ENCODE measurements at places on chromosomes 12 and 14. TPM values are rescaled to one million over a fixed set of nuclear protein-coding genes. Genes with fewer than 3 reads are reported as not detected.

- H3K36me3 ChIP-seq = no peaks in the 10 kb centered on the region
- no peaks in the 10 kb centered on the region for H3K27me3 ChIP-seq
- H3K27ac ChIP-seq = no peak overlapping the region
- no peak overlapping the region for H3K4me3 ChIP-seq
- peaks cover 6% of the 10 kb centered on the region for H3K4me1 ChIP-seq
These were observed 42.6 kb downstream of the ARF6 start for GRCh38 chr14:49935526-49935925.

DNA sequence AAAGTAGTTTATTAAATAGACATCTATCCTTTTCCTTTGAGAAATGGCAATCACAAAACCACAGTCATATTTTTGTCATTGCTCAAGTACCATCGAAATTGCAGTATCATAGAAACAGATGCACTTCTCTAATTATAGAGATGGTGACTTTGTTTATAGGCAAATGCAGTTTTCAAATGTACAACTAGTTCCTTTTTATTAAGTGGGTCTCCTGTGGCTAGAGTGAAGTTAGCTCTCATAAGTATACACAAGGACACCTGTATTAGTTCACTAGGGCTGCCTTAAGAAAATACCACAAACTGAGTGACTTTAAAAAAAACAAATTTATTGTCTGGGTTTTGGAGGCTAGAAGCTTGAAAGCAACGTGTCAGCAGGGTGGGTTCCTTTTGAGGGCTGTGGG, 62.8 kb downstream of the OTOGL start:
- no peak for DNase-seq
- peaks cover 15% of the 10 kb centered on the region for H3K4me1 ChIP-seq
- H3K4me3 ChIP-seq = no peak overlapping the region
- no peak overlapping the region for H3K27ac ChIP-seq
- no peaks in the 10 kb centered on the region for H3K27me3 ChIP-seq
- no peaks in the 10 kb centered on the region for H3K36me3 ChIP-seq

- peak overlapping the region; percentile 57 for H3K27ac ChIP-seq
- no peaks in the 10 kb centered on the region for H3K36me3 ChIP-seq
- DNase-seq = peak; percentile 41
- H3K4me3 ChIP-seq = no peak overlapping the region
- H3K27me3 ChIP-seq = no peaks in the 10 kb centered on the region
These were observed 5.6 kb downstream of the HIP1R start for GRCh38 chr12:122840580-122841513.

- no peaks in the 10 kb centered on the region for H3K36me3 ChIP-seq
- H3K4me1 ChIP-seq = peaks cover 18% of the 10 kb centered on the region
- DNase-seq = peak; percentile 51
- H3K27ac ChIP-seq = peak overlapping the region; percentile 24
These were observed 6.0 kb upstream of the VAMP1 start for GRCh38 chr12:6476489-6476888.

- no peaks in the 10 kb centered on the region for H3K27me3 ChIP-seq
- no peak overlapping the region for H3K4me3 ChIP-seq
- H3K36me3 ChIP-seq = no peaks in the 10 kb centered on the region
- no peak overlapping the region for H3K27ac ChIP-seq
These were observed 107.0 kb downstream of the ADAMTS20 start for GRCh38 chr12:43444940-43445564.

- H3K36me3 ChIP-seq = peaks cover 33% of the 10 kb centered on the region
- DNase-seq = no peak
- H3K27me3 ChIP-seq = no peaks in the 10 kb centered on the region
- no peak overlapping the region for H3K4me3 ChIP-seq
- peaks cover 15% of the 10 kb centered on the region for H3K4me1 ChIP-seq
- 0 out of 2 replicates have a peak overlapping the region, but pooled peaks have one; percentile 5 for H3K27ac ChIP-seq
These were observed 85.5 kb downstream of the CDK17 start for GRCh38 chr12:96314723-96315122.

DNA sequence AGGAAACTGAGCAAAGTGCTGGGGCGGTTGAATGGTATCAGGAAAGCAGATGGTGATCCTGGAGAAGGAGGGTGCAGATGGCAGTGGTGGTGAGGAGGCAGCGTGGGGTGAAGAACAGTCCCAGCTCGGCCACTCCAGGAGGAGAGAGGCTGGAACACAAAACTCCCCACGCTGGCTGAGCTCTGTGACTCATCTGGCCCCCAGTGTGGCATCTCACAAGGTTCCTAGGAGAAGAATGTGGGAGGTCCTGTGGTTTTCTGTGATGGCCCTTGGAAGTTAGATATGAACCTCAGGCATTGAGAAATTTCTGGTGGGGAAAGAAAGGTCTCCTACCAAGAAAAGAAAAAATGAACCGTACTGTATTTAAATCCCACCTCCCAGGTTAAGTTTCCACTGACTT, 8.0 kb upstream of the NRXN3 start:
- H3K4me1 ChIP-seq = no peaks in the 10 kb centered on the region
- H3K27me3 ChIP-seq = no peaks in the 10 kb centered on the region
- H3K36me3 ChIP-seq = no peaks in the 10 kb centered on the region

- no peaks in the 10 kb centered on the region for H3K36me3 ChIP-seq
- H3K27ac ChIP-seq = peak overlapping the region; percentile 61
- H3K4me3 ChIP-seq = no peak overlapping the region
- peak; percentile 84 for DNase-seq
These were observed 1277.4 kb downstream of the LRFN5 start for GRCh38 chr14:42884100-42884499.

DNA sequence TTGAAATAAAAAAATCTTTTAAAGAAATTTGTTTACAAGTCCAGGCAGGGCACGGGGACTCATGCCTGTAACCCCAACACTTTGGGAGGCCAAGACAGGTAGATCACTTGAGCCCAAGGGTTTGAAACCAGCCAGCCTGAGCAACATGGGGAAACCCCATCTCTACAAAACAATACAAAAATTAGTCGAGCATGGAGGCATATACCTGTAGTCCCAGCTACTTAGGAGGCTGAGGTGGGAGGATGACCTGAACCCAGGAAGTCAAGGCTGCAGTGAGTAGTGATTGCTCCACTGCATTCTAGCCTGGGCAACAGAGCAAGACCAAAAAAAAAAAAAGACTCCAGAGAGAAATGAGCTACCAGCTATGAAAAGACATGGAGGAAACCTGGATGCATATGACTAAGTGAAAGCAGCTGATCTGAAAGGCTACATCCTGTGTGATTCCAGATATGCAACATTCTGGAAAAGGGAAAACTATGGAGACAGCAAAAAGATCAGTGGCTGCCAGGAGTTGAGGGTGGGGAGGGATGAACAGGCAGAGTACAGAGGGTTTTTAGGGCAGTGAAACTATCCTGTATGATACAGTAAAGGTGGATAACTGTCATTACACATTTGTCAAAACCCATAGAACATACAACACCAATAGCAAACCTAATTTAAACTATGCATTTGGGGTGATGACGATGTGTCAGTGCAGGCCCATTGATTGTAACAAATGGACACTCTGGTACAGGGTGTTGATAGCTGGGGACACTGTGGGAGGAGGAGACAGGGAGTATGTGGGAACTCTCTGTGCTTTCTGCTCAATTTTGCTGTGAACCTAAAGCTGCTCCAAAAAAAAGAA, 59.9 kb downstream of the PRKAB1 start:
- H3K4me1 ChIP-seq = no peaks in the 10 kb centered on the region
- no peaks in the 10 kb centered on the region for H3K36me3 ChIP-seq
- no peaks in the 10 kb centered on the region for H3K27me3 ChIP-seq
- no peak overlapping the region for H3K4me3 ChIP-seq

DNA sequence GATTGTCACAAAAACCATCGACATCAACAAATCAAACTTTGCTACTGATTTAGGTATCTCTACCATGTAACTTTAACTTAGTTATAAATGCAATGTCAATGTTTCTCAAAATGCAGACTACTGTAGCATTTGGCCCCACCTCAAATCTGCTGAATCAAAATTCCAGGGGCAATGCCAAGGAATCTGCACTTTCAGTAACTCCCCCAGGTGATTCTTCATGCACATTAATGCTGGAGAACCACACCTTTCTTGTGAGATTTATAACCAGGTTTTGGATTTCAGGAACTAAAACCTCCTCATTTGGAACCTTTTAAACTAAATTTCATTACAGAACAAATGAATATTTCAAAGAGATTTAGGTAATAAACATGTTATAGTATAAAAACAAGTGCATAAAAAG, 4.9 kb downstream of the ATP2B1 start:
- no peak overlapping the region for H3K27ac ChIP-seq
- H3K4me1 ChIP-seq = peaks cover 17% of the 10 kb centered on the region
- no peaks in the 10 kb centered on the region for H3K36me3 ChIP-seq
- DNase-seq = peak; percentile 14
- H3K4me3 ChIP-seq = no peak overlapping the region

DNA sequence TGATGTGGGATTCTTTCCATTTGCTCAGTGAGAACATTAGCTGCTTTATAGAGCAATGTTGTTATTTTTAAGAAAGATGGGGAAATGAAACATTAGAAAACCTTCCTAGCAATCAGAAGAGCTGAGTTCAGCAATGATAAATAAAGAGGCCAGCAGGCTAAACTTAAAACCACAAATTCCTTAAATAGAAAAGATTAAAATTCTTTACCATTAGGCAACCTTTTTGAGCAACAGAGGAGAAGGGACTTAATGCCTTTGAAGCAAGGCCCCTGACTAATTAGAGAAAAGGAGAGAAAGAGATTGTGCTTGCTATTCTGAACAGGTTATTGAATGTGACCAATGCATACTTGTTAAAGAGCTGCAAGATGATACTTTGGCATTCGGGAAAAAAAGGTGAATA, 160.8 kb upstream of the LMO3 start:
- no peaks in the 10 kb centered on the region for H3K36me3 ChIP-seq
- no peaks in the 10 kb centered on the region for H3K27me3 ChIP-seq
- H3K27ac ChIP-seq = no peak overlapping the region
- DNase-seq = no peak
- H3K4me3 ChIP-seq = no peak overlapping the region

DNA sequence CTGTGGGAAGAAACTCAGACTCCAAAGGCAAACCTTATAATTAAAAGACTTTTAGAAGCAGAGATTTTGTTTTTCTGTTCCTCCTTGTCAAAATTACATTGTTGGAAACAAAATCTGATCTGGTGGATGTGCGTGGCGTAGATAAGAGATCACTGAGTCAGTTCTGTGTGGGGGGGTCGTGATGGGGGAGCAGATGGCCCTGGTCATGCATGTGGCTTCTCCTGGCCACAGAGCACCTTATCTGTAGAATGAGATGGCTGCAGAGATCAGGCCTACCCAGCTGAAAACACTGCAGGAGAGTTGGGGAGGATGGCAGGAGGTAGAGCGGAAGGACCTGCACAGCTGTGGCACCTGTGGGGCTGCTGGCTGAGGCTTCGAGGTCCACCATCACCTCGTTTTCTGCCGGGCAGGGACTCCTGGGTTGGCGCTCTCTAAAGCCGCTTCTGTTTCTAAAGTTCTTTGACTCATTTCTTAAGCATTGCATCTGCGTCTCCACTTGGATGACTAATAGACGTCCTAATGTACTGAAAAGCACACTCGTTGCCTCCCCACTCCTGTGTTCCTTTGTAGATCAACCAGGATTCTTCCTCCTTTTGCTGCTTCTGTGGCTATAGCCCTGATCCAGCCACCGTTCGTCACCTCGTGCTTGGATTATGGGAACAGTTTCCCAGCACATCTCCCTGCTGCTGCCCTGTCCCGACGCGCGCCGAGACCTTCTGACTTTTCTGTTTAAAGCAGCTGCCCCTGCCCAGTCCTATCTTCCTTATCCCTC, 93.4 kb downstream of the TSPAN9 start:
- no peak overlapping the region for H3K4me3 ChIP-seq
- peaks cover 33% of the 10 kb centered on the region for H3K4me1 ChIP-seq
- no peaks in the 10 kb centered on the region for H3K36me3 ChIP-seq
- H3K27me3 ChIP-seq = no peaks in the 10 kb centered on the region
- peak; percentile 95 for DNase-seq

- peaks cover 43% of the 10 kb centered on the region for H3K4me1 ChIP-seq
- H3K36me3 ChIP-seq = peaks cover 17% of the 10 kb centered on the region
- DNase-seq = peak; percentile 79
- peak overlapping the region; percentile 63 for H3K27ac ChIP-seq
These were observed 31.9 kb downstream of the NUAK1 start for GRCh38 chr12:106106892-106107291.

- no peaks in the 10 kb centered on the region for H3K36me3 ChIP-seq
- H3K27me3 ChIP-seq = no peaks in the 10 kb centered on the region
- no peak overlapping the region for H3K27ac ChIP-seq
- H3K4me1 ChIP-seq = no peaks in the 10 kb centered on the region
- no peak for DNase-seq
- H3K4me3 ChIP-seq = no peak overlapping the region
These were observed 286.7 kb upstream of the GRIP1 start for GRCh38 chr12:66965621-66966020.

- H3K36me3 ChIP-seq = no peaks in the 10 kb centered on the region
- H3K4me1 ChIP-seq = no peaks in the 10 kb centered on the region
- peak; percentile 89 for DNase-seq
- H3K27ac ChIP-seq = no peak overlapping the region
These were observed 20.1 kb upstream of the CCDC63 start for GRCh38 chr12:110826592-110827200.

DNA sequence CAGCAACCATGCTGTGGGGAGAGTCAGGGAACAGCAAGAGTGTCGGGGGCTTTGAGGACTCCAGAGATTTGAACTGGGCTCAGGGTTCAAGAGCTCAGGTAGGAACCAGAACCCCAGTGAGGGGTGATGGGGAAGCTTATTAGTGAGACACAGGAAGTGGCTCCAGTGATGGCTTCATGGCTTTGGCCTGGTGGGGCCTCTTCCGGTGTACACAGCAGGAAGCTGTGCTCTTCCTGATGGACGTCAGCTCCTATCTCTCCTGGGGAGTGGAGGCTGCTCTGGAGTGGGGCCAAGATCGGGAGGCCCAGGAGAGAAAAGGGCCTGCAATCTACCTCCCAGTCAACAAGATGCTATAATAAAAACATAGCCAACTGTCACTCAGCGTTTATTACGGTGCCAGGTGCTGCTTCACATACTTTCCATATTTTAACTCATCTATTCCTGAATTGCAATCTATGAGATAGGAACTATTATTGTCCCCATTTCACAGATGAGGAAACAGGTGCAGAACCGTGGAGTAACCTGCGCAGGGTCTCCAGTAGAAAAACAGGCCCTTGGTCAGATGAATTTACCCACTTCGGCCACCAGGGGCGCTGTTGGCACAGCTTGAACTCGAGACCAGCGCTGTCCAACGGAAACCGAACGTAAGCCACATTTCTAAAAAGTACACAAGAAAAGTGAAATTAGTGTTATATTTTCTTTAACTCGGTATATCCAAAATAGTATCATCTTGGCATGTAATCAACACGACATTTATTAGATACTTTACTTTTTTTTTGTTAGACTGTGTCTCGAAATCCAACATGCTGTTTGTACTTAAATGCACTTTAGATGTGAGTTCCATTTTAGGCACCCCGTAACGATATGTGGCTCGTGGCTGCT, 63.6 kb upstream of the DLK1 start:
- no peak overlapping the region for H3K27ac ChIP-seq
- H3K4me1 ChIP-seq = peaks cover 4% of the 10 kb centered on the region
- no peaks in the 10 kb centered on the region for H3K36me3 ChIP-seq
- DNase-seq = peak; percentile 73

GRCh38 chr12:49867570-49868341, 24.9 kb upstream of the BCDIN3D start:
- DNase-seq = no peak
- no peak overlapping the region for H3K27ac ChIP-seq
- 0 out of 2 replicates have a peak, but pooled peaks cover 5% of the 10 kb centered on the region for H3K27me3 ChIP-seq
- H3K4me1 ChIP-seq = peaks cover 7% of the 10 kb centered on the region
- H3K36me3 ChIP-seq = no peaks in the 10 kb centered on the region
- no peak overlapping the region for H3K4me3 ChIP-seq

- no peaks in the 10 kb centered on the region for H3K27me3 ChIP-seq
- peak; percentile 89 for DNase-seq
- H3K4me1 ChIP-seq = peaks cover 14% of the 10 kb centered on the region
These were observed 174.0 kb downstream of the ITPR2 start for GRCh38 chr12:26658991-26659390.

Gene KRT83
- total RNA-seq = not detected

Gene EMP1
- 744 TPM for total RNA-seq

Gene SRSF5
- 112 TPM for total RNA-seq

Gene ACOT6
- not detected for total RNA-seq

Gene SSTR1
- 17.6 TPM for total RNA-seq

Gene SLC25A21
- total RNA-seq = not detected

Data from GM23248 (cell line).